ENCODE measurements at places on chromosomes 7 and 10.

GRCh38 chr7:81140775-81141174 lies 221.9 kb upstream of the SEMA3C start:
- DNase-seq = no peak

DNA sequence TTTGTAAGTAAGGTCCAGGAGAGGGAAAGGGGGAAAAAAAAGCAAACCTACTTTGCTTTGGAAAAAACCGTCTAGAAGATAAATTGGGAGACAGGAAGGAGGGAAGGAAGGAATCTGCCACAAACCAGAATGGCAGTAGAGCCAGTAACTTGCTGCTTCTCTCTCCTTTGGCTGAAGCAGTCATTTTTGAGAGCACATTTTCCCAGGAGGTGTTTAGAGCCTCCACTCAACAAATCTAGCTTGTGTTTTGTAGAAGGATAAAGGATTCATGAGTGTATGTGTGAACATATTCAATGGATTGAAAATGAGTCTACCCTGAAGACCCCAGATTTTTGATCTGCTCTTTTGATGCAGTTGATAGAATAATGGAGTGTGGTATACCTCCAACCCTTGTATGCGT lies 2.6 kb downstream of the NRG3 start:
- DNase-seq = no peak

DNA sequence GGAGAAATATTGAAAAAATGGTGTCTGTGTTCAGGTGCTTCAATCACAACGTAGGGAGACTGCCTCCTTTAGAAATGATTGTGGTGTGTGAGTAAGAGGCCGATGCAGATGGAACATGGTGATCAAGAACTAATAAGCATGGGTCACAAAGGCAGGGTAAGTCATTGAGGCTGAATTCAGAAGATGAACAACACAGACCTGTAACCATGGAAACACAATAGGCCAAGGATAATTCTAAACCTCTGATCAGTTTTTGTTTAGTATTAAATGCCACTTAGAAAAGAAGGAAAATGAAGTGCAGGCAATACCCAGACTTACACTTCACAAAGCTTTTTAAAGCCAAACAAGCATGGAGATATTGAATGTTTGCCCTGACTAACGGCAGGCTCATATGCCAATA lies 32.8 kb upstream of the TAS2R16 start:
- DNase-seq = peak; percentile 48

- DNase-seq = no peak
Observed at GRCh38 chr7:26497801-26498596, 206.3 kb downstream of the SNX10 start.

DNA sequence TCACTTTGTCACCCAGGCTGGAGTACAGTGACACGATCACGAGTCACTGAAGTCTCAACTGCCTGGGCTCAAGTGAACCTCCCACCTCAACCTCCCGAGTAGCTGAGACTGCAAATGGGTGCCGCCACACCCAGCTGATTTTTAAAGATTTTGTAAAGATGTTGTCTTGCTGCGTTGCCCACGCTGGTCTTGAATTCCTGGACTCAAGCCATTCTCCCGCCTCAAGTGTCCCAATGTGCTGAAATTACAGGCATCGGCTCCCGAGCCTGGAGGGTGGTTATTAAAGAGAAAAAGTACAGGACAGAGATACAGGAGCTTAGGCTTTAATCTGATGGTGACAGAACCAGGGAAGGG lies 55.1 kb downstream of the KCTD7 start:
- DNase-seq = no peak

DNA sequence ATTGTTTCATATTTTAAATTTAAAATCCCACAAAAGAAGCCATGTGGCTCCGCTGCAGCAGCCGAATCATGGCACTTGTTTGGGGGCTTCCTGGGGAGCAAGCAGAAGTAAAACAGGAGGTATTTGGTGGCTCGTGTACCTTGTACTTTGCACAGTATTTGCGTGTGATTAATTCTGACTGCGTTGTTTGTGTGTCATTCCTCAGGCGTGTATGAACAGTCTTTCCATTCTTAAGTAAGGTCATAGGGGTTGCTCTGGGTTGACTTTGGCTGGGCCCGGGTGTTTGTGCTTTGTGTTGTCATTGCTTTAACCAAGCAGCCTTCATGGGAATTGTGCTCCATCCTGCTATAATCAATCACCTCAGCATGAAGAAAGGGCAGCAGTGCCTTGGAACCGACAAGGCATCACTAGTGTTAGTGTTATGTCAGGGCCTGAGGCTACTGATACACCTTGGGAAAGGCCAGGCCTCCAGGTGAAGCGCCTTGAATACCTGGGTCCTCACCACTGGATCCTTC lies 182.4 kb downstream of the ARHGAP21 start:
- no peak for DNase-seq

GRCh38 chr10:126006906-126007305 lies 110.5 kb downstream of the FANK1 start:
- no peak for DNase-seq

DNA sequence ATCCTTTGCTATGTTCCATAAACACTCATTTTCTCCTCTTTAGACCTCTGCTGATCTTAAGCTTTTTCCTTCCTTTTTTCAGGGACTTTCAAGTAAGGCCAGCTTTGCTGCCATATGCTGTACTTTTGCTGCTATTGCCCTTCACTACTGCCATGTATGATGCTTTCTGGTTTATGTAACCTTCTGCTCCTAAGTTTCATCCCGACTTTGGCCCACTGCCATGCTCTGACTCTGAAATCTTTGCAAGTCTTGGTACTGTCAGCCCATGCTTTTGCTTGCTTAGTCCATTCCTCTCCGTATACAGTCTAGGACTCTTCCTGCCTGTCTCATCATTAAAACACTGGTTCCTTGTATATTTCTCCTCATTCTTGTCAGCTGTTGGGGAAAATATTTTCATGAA lies 152.4 kb downstream of the RNF133 start:
- DNase-seq = no peak

DNA sequence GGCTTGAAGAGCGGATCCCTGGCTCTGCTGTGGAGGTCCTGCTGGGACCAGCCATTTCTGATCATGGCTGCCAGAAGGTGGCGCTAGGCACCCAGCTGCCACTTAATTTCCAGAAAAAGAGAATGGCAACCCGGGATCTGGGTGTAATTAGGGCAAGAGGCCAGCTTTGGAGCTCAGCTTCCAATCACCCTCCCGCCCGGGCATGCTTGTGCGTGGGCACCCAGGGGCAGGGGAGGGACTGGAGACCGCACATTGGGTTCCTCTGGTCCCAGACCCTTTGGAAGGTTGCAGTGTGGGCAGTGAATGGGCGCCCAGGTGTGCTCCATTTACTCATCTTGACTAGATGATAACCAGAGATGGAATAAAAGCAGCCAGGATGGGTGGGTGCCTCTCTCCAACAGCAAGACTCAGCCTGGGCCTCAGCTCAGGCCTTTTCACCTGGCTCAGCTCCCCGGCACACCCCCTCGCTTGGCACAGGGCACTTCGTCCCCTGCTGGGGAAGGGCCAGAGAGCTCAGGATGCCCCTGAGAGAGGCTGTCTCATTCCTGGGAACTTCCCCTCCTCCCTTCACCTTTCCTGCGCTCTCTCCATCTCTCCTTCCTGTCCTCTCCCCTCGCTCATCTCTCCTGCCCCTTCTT lies 14.7 kb downstream of the FAM241B start:
- peak; percentile 24 for DNase-seq

DNA sequence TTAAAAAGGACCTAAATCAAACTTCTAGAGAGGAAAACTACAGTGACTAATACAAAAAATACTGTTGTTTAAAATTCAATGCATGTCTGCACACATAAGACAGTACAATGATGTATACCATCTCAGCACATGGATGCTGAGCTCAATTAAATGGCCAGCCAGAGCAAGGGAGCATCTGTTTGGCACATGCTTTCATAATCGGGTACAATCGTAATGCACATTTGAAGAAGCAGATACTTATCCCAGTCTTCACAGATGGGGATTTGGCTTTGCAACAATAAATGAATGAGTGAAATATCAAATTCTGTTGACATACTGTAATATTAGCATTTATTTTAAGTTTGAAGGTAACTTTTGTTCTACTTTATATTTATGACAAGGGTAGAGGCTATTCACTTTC lies 187.8 kb downstream of the CRPPA start:
- DNase-seq = no peak

DNA sequence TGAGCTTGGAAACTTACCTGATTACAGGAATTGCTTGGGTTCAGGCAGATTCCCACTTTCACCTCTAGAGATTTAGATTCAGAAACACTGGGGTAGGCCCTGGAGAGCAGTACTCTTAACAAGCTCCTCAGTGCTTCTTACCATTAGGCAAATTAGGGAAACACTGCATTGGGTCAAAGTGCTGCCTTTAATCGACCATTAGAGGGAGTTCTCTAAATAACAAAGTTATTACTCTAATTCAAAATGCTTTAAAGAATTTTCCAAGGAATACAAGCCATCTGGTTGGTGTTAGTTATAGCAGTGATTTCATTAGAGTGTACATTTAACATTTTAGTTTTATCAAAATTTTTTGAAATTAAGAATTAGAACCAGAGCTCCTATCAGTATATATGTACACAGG lies 324.5 kb downstream of the GFRA1 start:
- DNase-seq = no peak

DNA sequence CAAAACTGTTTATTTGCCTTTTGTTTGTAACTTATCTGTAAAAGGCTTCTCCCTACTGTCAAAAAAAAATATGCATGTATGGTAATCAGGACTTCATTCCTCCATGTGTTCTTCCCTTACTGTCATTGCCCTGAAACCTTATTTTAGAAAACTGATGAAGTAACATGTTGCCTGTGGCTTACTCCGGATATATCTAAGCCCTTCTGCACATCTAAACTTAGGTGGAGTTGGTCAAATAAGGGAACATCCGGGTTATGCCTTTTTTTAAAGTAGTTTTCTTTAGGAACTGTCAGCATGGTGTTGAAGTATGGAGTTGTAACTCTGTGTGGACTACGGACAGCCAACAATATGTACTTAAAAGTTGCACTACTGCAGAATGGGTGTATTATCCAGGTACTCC lies 6.2 kb downstream of the SAR1A start:
- no peak for DNase-seq

GRCh38 chr7:32587411-32587948 lies 92.2 kb downstream of the AVL9 start:
- no peak for DNase-seq

DNA sequence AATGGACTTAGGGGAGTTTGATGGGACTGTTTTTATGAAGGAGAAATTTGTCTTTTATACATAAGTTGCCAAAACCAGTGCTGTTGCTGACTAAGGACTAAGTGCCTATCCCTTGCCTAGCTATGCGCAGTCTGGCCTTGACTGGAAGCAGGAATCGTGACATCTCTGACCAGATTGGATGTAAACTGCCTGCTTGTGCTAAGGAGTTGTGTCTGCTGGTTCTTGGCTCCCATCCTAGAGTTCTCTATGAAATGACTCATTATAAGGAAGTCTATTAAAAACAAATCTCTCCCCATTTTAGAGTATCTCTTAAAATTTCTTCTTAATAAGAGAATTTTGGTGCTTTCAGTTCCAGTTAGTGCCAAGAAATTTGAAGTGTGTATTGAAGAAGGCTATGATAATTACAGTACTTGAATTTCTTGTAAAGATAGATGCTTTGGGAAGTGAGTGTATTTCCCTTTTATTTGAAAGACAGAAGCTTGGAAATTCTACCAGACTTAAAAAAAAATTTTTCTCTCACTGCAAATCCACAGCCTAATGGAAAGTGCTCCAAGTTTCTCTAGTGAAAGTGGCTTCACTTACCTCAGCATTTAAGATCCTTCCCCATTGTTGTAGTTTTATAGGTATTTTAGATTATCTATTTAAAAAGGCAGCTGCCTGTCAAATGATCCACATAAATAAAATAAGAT lies 77.6 kb downstream of the BICC1 start:
- DNase-seq = no peak

GRCh38 chr10:15738270-15738925 lies 18.7 kb upstream of the ITGA8 start:
- no peak for DNase-seq

DNA sequence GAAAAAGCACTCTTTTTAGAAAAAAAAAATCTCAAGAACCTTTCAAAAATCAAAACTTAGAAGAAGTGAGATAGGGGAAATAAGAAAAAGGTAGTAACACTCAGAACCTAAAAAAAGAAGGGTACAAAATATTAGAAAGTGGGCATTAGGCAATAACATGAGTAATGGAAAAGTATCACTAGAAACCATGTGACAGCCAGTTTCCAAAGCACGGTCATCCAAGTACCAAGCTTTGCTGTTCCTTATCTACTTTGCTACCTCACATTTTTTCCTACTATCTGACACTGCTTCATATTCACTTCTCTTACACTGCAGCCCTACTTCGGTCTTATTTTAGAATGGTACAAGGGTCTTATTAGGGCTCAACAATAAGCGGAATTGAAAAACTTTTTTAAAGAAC lies 30.3 kb downstream of the IMMP2L start:
- no peak for DNase-seq

DNA sequence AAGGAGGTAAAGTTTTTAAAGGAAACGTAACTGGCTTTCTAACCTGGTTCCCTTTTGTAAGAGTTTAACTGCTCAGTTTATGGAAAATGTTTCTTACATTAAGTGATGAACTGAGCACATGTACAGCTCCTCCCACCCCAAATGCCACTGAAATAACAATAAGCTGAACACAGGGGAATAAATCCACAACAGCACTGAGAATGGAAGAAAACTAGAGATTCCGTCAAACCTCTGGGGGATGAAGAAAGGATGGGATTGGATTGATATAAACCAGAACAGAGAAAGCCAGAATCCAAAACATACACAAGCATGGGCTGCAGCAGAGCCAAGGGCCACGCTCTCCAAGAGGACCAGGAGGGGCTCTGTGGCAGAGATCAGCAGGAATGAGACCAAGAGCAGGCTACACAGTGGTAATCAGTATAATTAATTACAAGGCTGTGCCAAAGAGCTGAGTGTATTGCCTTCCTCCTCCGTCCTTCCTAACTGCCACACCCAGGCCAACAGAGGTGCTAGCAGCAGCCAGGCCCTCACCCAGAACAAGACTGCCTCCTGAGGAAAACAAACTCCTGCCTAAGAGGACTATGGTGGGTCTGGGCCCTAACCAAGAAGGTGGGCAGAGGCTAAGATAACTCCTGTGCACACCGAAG lies 73.9 kb downstream of the KIAA1549 start:
- no peak for DNase-seq

DNA sequence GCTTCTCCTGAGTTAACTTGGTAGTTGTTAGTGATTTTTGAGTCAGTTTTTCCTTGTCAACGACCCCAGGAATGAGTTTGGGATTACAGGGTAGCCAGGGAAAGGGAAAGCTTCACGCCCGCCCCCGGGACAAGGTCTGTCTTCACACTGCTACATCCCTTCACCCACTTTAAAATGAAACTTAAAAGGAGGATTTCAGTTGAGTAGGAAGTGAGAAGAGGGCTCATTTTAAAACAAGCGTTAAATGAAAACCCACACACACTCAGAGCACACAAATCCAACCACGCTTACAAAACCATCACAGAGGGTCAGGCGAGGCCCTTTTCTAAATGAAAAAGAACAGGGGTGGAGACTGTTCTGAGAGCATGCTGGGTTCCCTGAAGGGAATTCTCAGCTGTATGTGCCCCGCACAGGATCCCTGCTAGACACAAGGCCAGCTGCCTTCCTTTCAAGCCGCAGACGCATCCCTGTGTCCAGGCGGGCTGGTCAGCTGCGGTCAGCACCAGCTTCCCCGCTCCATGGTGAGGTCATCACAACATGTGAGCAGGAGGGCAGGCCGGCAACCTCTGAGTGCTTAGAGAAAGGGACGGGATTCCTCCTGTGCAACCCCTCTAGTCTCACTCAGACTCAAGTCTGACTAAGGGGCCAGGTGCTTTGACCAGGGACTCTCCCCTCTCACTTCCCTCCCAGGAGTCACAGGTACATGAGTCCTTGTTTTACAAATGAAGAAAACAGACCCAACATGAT lies 111.8 kb downstream of the EGFR start:
- DNase-seq = no peak

- DNase-seq = no peak
Observed at GRCh38 chr7:41197769-41198168, 505.1 kb downstream of the INHBA start.

- no peak for DNase-seq
Observed at GRCh38 chr10:123945325-123945920, 53.8 kb upstream of the CPXM2 start.
